Karpas-422 (cell line): ENCODE measurements at places on chromosomes 1 and 21. TPM values are rescaled to one million over a fixed set of nuclear protein-coding genes. Genes with fewer than 3 reads are reported as not detected.

GRCh38 chr1:203742436-203742835, 22.5 kb upstream of the LAX1 start:
- DNase-seq = peak; percentile 17

Gene ERVH48-1
- total RNA-seq = not detected in 2 replicates

DNA sequence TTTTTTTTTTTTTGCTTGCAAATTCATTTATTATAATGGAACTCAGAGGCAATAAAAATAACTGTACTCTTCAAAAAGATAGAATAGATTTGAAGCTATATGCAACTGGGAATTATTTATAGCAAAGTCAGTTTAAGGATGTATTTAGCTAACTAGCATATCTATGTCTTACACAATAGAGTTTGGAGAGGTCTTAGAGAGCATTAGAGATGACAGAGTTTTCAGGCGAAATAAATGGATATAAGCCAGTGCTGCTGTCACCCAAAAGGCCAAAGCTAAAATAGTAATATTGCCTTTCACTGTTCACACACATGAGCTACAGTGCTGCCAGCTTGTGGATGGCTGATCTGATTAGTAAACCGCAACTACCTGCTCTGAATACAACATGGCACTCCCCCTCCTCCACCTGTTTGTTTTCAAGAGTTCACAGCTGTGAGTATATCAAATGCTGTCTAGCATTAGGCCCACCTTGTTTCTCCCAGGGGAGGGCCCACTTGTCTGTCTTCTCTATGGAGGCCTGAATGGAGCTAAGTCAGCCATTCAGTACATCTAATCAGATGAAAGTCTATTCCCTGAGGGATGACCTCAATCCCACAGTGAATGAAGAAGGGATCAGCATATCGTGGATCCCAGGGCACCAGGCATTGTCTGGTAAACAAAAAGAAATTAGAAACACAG, 25.2 kb upstream of the SSX2IP start:
- no peak for DNase-seq

DNA sequence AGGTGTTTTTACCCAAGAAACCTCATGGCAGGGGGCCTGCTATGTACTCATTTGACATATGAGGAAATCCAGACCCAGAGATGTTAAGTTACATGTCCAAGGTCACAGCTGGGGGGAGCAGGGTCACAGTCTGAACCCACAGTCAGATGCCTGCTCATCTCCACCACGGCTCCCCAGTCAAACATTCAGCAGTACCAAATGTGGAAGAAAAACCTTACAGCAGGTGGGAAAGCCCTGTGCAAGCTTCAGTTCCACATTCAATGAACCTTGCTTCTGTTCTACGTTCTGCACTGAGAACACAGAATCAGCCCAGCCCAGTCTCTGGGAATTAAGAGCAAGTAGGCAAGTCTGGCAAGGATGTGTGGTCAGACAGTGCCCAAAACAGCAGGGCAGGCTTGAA, 35.2 kb downstream of the LRP8 start:
- DNase-seq = no peak

GRCh38 chr1:204887846-204888245, 17.2 kb downstream of the NFASC start:
- DNase-seq = no peak

Gene PEAR1
- total RNA-seq = 0.22 TPM in 1 of 2 replicates, not detected in the other

GRCh38 chr1:34759503-34760357, at the start of gene GJB4:
Gene GJB4, plus strand, starts transcription at chr1:34759740. Its CDS starts 1,515 bp downstream, at chr1:34761255.
- peak; percentile 43 for DNase-seq

DNA sequence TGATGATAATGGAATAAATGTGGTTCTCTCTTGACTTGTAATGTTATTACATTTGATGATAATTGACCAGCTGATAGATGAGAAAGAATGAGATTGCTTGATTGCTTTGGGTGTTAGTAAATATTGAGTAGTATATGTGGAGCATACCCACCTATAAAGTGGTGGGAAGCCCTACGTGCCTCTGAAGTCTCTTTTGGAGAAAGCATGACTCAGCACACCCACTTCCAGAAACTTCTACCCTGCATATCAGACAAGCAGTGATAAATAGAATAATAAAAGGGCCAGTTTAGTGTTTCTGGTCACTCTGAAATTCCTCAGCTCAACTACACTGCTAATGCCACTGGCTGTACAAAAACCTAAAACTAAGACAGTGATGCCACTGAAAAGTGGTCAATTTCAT, 288.8 kb downstream of the ZNF648 start:
- no peak for DNase-seq

Gene NGF
- not detected in 2 replicates for total RNA-seq

DNA sequence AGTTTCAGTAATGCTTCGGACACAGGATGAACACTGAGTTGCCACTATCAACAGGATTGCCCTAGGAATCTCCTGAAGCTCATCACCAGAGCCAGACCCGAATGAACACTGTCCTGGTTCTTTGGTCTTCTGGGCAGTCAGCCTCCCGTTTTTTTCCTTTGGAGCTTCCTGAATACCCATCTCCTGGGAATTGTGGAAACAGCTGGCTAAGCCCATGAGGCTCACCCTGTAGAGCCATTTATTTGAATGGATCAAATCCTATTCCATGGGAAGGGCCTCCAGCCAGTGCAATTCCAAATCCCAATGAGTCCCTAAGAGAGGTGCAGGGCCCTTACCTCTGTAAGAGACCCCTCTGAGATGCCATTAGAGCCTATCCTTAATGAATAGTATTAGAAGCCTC, 5.9 kb downstream of the RCSD1 start:
- no peak for DNase-seq

GRCh38 chr1:113207457-113207856, 134.5 kb downstream of the LRIG2 start:
- DNase-seq = no peak

GRCh38 chr1:245153552-245154428, 995 bp upstream of the KIF26B start:
- DNase-seq = no peak
